Osteoblast (primary cell): ENCODE measurements at places on chromosomes 1 and 21. TPM values are rescaled to one million over a fixed set of nuclear protein-coding genes. Genes with fewer than 3 reads are reported as not detected.

Gene OLFML3
- 359 and 418 TPM in 2 replicates for total RNA-seq

Gene FAM3B
- not detected in 2 replicates for total RNA-seq

Gene KANK4
- total RNA-seq = under 0.01 TPM in 2 replicates

Gene TRAF3IP3
- total RNA-seq = not detected in 2 replicates

Gene HOOK1
- total RNA-seq = not detected in 2 replicates

Gene SPRTN
- 15.3 and 17.0 TPM in 2 replicates for total RNA-seq

Gene TMCC2
- 1.8 and 2.9 TPM in 2 replicates for total RNA-seq

Gene SAMSN1
- total RNA-seq = under 0.01 TPM in 1 of 2 replicates, not detected in the other

Gene VWA5B1
- total RNA-seq = not detected in 2 replicates

DNA sequence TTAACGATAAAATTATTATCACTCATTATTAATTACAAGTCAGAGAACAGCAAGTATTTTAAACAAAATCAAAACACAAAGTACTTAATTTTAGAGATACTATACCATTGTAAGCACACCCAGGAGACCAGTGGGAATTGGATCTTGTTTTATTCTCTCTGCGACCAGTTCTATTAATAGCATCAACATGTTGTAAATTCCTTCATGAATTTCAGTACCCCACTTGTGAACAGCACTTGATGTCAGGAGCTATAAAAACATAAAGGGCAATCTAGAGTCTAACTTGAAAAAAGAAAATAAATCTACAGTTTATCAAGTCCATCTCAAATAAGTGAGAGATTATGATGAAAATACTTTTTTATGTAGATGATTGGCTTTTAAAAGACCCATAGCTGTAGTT lies 42.9 kb downstream of the USP24 start:
- no peak for DNase-seq

GRCh38 chr1:199747984-199748383 lies 279.5 kb upstream of the NR5A2 start:
- no peak for DNase-seq

DNA sequence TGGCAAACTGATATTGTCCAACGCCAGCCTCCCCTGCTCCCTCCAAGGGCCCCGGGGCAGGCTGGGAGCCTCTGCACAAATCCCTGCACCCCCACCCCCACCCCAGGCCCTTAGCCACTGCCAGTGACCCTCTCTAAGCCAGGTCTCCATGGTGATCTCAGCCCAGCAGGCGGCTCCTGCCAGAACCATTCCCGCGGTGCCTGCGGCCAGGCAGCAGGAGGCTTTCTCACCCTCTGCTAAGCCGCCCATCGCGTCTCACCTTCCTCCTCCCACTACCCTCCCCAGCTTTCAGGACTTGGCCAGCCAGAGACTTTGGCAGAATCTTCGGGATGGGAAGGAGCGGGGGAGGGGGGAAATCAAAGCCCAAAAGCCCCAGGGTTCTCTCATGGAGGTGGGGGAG lies 46.8 kb upstream of the WASF2 start:
- DNase-seq = peak; percentile 97

DNA sequence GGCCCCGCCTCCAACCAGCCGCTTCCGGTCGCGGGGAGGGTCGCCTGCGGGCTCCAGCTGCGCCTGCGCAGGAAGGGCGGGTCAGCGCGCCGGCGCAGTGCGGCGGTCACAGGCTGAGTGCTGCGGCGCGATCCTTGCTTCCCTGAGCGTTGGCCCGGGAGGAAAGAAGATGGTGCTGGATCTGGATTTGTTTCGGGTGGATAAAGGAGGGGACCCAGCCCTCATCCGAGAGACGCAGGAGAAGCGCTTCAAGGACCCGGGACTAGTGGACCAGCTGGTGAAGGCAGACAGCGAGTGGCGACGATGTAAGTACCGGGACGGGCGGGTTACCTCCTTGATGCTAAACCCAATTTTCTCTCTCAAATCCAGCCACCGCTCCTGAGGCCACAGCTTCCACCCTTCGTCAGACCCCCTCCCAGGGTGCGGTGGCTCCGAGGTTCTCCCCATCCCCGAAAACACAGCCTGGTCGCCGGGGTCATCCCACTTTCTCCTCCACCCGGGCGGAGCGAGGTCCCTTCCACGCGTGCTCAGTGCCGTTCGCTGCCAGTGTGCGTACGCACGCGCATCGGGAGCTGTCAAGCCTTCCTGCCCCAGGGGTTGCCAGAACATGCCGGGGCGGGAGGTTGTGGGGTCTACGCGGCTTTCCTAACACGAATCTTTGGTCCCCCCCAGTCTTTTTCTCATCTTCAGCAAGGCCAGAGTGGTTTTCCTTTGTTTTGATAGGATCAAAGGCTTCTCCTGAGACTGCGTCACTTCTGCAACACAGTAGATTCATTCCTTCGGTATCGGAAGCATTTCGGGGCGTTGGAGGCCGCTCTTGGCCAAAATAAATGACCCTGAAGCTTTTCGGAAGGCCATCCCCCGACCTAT lies at the start of gene SARS1:
SARS1 (plus strand) TSS at position 95 of the 870 bp plus-strand sequence; CDS start at position 170, 75 bp downstream.
- peak; percentile 97 for DNase-seq

DNA sequence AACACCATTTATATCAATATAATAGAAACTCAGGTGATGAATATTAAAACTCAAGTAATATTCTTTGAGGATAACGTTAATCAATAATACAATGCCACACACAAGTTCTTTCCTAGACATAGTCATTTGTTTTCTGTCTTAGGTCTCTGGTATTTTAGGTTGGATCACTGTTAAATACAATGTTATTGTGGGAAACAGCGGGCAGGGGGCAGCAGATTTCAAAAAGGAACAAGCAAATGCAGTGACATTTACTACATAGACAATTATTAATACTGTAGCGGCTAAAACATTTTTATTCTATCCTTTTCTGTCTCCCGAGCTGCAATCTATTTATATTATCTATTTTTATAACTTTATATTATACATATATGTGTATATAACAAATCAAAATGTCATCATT lies 186.4 kb upstream of the ZNHIT6 start:
- DNase-seq = peak; percentile 71

DNA sequence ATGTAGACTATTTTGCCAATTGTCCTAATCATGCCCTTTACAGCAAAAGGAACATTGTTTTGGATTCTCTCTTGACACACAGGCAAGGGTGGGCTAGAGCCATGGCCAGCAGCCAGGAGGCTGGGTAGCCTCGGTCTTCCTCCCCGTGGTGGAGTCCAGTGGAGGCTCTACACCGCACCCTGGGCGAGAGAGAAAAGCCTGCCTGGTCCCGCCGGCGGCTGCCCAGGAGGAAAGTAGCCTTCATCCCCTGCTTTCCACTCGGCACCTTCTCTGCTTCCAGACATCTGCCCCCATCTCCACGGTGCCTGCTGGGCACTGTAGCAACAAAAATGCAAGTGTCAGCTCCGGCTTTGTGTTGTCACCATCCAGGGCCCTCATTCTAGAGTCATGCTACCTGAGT lies 21.6 kb downstream of the PROK1 start:
- DNase-seq = no peak

DNA sequence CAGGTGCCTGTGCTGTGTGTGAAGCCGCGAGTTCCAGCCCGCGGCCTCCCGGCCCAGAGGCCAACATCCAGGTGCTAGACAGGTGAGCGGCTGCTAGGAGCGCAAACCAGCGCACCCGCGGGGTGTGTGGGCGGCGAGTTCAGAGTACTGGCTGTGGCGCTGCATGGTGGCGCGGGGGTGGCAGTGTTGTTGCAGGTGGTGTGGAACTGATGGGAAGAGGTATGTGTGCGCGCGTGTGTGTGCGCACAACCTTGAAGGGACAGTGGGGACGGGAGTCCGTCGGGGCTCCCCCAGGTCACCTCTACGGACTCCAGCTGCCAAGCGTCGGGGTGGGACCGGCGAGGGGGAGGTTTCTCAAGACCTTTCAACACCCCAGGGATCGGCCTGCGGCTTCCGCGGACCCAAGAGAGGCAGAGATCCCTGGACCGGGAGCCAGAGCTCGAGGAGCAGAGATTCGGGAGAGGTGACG lies 433 bp upstream of the DMBX1 start:
- DNase-seq = no peak

GRCh38 chr1:180515857-180516388 lies 13.5 kb upstream of the ACBD6 start:
- DNase-seq = peak; percentile 94

DNA sequence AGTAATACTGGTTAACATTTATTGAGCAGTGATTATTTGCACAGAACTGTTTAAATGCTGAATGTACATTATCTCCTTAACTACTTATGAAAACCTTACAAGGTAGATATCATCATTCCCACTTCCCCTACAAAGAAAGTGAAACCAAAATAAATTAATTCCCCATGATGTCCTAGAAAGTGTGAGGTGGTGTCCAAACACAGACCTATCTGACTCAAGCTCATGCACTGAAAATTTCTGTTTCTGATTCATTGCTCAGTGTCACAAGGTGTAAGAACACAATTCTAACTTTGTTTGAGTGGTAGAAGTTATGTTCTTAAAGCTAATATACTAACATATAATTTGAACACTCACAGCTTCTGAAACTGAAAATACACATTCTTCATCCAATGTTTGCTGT lies 178.7 kb downstream of the MRPL39 start:
- no peak for DNase-seq

DNA sequence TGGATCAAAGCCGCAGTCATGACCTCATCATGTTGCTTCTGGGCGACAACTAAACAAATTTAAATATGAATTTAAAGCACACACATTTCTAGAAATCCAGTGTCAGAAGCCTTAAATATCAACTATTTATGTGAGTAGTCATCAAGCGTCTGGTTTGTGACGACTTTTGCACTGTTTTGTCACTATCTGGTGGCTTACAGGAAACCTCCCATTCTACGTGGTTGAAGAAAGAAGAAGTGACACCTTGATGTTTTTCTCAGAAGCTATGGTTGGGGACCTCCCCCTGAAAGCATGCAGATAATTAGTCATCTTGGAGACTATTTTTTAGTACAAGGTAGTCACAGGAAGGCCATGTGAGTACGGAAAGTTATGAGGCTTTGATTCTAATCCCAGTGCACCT lies 58.5 kb downstream of the TENT5C start:
- no peak for DNase-seq

- DNase-seq = peak; percentile 77
Measured at GRCh38 chr21:41973861-41974751, 20.3 kb upstream of the C2CD2 start.

DNA sequence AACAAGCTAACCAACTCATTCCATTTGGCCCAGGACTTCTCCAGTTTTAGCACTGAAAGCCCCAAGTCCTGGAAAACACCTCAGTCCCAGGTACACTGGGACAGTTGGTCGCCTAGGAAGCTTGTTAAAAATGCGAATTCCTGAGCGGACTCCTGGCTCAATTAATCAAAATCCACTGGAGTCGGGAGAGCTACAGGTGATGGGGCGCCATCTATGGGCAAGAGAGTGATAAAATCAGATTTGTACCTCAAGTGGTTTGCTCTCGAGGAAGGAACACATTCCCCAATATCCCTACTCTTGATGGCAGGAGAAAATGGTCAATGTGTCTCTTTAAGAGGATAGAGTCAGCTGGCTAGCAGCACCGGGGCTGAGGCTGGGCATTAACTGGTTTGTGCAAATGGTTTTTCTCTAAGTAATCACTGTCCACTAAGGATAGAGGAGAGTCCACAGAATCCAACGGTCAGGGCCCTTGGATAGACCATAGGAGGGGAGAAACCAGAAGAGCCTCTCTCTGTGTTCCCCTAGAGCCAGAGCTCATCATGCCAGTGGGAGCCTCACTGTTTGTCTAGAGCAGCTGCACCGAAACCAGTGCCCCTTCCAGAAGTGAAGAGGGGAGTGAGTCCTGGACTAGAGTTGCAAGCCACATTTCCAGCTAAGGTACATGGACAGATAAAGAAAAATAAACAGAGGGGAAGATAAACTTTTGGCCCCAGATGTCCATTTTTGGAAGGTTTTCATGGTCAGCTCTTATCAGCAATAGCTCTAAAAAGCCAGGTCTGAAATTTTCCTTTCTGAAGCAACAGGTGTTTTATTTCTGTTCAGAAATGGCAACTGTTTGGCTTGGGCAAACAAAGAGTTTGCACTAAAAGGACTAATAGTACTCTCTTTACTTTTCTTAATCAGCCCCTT lies 148.5 kb downstream of the TENT5C start:
- DNase-seq = peak; percentile 90

DNA sequence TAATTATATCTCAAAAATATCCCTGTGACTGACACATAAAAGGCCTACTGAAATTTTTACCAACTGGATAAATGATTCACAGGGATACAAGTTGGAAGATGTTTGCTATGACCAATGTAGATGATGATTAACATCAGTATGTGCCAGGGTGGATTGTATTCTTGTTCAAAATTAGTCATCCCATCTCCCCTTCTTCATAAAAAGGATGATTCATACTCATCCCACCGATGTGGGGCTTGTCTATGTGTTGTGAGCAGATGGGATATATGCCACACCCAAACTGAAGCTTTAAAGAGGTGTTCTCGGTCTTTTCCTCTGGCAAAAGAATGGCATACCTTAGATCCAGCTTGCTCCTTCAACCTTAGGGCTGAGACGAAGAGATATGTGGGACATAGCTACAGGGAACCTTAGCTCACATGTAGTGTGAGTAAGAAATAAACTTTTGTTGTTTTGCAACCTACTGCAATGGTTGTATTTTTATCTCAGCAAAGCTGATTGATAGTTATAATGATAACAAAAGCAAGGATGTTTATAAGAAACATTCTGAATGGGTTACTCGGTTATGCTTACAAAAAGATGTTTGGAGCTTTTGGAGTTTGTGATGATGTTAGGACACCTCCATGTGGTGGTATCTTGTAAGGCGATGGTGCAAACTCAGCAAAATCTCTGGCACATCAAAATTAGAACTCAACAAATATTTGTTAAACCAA lies 29.4 kb downstream of the SPATA17 start:
- DNase-seq = peak; percentile 49

- DNase-seq = no peak
Measured at GRCh38 chr1:48688102-48688760, 88.5 kb downstream of the BEND5 start.

DNA sequence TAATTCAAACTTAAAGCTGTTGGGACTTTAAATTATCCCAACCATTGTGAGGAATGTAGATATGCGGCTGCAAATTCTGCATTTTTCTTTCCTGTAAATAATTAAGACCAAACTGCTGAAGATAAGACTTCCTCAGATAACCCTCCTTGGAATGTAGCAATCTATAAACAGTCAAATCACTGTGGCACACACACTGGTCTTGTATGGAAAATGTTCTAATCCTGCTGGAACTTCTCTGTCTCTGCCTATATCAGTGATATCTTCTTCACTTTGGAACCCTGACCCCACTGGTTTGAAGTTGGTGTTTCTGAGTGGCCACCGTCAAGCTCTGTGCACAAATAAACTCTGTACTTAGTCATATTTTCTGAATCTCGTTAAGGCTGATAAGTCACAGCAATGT lies 32.9 kb downstream of the HSF2BP start:
- no peak for DNase-seq

DNA sequence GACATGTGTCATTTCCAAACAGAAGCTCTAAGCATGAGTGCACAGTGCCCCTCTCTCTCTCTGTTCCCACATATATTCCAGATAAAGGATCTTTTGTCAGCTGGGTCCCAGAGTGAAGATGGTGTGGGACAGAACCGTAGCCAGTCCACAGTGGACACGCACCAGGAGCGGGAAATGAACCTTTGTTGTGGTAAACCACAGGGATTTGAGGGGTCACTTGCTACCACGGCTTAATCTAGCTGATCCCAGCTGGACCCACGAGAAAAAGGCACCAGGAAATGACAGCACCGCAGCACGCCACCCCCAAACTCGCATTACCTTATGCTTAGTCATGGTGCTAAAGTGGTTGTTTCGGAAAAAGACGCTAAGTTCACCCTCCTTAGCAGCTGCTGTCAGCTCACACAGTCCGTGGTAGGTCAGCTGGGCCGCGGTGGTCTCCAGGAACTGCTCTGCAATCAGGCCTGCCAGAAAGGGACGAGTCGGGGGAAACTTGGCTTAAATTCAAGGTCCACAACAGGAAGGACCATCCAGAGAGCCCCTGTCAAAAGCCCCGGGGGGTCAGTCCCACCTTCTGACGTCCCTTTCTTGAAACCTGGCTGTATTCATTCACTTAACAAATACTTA lies 7.5 kb downstream of the MINDY1 start:
- DNase-seq = peak; percentile 90
